ENCODE measurements at places on chromosomes 13 and 19.

DNA sequence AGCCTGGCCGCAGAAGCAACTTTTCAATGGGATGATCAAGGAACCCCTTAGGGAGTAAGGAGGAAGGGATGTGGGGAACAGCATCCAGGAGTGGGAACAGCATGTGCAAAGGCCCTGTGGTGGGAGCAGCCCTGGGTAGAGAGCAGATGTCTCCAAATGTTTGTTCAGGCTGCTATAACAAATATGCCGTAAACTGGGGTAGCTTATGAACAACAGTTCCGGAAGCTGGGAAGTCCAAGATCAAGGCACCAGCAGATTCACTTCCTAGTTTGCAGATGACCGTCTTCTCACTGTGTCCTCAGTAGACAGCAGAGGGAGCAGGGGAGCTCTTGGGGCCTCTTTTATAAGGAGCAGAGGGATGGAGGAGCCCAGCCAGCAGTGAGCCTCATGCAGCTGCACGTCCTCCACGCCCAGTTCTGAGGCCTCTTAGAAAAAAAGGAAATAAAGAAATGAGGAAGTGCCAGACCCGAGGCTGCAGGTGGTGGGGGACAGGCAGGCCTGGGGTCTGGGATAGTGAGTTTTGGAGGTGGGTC lies 4.2 kb upstream of the LRRC25 start:
- DNase-seq, result peak; percentile 83

DNA sequence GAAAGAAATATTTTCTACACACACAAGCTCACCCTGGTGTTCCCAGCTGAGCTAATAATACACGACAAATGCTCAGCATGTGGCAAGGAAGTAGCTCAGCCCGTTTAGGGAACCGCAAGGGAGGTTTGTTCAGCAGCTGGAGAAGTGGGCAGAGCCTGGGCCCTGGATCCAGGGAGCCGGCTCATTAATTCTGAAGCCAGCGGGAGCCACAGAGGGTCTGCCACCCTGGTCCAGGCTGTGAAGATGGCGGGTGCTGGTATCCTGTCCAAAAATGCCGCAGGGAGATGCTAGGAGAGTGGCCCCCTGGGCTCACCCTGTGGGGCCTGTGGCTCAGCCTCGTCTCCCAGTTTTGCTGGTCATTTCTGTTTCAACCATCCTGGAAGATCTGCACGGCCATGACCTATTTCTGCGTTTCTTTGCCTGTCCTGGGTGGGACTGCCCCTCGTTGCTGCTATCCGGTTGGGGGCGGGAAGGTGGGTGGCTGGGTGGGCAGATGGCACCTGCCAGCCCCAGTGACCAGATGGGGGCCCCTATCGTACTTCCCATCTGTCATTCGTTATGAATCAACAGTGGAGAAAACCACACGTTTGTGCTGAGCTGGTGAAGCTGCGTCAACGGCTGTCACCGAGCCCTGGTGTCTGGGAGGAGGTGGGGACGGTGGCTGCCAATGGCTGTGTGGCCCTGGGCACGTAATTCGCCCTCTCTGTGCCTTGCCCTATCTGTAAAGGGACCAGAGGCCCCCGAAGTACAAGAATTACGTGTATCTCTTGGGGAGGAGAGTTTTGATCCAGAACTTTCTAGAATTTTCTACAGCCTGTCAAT lies 2.7 kb upstream of the GNA15 start:
- DNase-seq, result no peak

GRCh38 chr13:46507981-46508380 lies 45.0 kb upstream of the LRCH1 start:
- DNase-seq, result no peak

DNA sequence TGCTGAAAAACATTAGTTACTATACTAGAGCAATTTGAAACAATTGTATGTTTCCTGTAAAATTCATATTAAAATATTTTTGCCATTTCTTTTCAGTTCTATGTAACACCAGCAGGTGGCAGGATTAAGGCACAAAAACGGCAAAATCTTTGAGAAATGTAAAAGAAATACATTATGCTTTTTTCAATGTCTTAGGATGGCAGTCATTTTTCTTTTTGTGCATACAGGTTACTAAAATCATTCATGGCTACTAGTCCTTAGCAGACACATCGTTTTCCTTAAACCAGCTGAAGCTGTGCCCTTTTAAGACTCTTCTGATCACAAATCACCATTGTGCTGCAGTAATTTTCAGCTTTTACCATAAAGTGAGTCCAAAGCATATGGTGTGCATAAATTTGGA lies 800.7 kb upstream of the SLITRK5 start:
- DNase-seq, result no peak

DNA sequence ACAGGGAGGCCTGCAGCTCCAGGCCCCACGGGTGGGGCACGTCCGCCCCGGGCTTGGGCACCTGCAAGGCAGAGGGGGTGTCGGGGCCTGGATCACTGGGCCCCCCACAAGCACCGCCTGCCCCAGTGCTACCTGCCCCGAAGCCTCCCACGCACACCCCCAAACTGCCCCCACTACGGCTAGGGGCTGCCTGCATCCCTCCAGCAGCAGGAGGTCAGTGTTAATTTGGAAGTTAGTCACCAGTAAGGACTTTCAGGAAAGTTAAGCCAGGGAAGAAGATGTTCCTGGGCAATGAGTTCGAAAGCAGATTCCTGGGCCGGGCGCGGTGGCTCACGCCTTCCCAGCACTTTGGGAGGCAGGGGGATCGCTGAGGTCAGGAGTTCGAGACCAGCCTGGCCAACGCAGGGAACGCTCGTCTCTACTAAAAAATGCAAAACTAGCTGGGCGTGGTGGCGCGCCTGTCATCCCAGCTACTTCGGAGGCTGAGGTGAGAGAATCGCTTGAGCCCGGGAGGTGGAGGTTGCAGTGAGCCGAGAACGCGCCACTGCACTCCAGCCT lies 5.5 kb downstream of the PEAK3 start:
- no peak for DNase-seq
